ENCODE measurements at places on chromosomes 3 and 15. TPM values are rescaled to one million over a fixed set of nuclear protein-coding genes. Genes with fewer than 3 reads are reported as not detected.

IMPG2 gene
- polyA plus RNA-seq = 0.70 TPM

PLA2G4E gene
- not detected for polyA plus RNA-seq

PPCDC gene
- 12.5 TPM for polyA plus RNA-seq

C3orf80 gene
- 0.32 TPM for polyA plus RNA-seq

DUOX1 gene
- polyA plus RNA-seq = 3.2 TPM

SLC22A14 gene
- 0.66 TPM for polyA plus RNA-seq

Measured in renal cortex interstitium (tissue), 15 donors.